ENCODE measurements at places on chromosomes 7 and 10.

GRCh38 chr7:106865130-106866041 lies at the start of gene PIK3CG:
PIK3CG (plus strand) TSS chr7:106865282; CDS start chr7:106867562, 2,280 bp downstream.
- peak; percentile 85 for DNase-seq

DNA sequence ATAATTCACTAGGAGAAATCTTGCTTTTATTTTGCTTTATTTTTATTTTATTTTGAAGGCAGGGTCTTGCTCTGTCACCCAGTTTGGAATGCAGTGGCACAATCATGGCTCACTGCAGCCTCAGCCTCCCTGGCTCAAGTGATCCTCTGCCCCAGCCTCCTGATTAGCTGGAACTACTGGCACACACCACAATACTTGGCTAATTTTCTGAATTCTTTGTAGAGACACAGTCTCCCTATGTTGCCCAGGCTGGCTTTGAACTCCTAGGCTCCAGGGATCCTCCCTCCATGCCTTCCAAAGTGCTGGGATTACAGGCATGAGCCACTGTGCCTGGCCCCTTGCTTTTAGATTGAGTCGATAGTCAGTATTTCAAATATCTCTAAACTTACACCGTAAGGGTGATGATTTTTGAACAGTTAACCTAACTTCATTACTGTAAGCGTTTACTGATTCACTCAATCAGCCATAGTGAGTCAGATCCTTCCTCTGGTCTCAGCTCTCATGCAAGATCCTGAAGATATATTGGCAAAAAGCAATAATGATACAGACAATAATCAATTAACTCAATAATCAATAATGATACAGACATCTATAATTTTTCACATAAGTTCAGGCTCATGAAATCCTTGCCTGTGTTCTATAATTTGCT lies 239.5 kb downstream of the KIAA1217 start:
- DNase-seq = no peak

DNA sequence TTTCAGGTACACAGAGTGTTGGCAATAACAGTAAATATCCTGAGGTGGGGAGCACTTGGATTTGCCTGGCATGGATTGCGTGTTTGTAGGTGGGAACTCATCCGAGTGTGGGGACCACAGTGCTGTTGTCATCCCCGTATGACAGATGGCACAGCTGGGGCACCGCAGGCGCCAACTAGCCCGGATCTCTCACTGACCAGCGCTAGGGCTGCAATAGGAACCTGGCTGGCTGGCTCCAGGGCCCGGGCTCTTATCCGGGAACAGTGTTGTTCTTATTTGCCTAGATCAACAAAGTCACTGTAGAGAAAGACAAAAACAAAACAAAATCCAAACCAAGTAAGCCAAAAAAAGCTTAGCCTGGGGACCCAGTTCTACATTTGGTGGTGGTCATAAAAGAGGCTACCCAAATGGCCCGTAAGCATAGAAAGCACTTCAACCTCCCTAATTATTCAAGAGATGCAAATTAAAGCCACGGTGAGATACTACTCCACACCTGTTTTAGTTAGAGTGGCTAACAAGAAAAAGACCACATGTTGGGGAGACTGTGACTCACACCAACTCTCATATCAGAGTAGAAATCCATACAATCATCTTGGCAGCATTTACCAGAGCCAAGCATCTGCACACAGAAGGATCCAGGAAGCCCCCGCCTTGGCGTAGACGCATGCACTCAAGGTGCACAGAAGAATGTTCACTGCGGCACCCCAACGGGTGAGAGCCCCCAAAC lies 27.2 kb upstream of the PFKFB3 start:
- no peak for DNase-seq

GRCh38 chr10:68179016-68179415 lies 52.9 kb downstream of the ATOH7 start:
- DNase-seq = no peak

DNA sequence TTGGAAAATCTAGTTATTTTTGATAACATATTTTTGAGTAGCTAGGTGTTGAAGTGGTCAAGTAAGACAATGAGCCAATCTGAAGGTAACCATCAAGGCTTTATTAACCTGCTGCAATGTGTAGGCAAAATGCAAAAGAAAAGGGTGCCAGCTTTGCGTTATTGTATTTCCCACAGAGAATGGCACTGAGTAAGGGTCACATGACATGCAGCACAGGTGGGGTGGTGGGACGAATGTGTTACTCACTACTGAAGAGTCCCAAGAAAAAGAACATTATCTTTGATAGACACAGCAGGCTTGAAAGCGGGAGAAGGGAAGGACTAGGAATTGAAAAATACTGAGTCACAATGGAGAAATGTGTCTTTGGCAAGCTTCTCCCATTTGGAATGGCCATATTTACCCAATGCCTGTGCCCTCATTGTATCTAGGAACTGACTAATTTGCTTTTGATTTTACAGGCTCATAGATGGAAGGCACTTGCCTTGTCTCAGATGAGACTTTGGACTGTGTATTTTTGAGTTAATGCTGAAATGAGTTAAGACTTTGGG lies 898.6 kb upstream of the POT1 start:
- DNase-seq = no peak

DNA sequence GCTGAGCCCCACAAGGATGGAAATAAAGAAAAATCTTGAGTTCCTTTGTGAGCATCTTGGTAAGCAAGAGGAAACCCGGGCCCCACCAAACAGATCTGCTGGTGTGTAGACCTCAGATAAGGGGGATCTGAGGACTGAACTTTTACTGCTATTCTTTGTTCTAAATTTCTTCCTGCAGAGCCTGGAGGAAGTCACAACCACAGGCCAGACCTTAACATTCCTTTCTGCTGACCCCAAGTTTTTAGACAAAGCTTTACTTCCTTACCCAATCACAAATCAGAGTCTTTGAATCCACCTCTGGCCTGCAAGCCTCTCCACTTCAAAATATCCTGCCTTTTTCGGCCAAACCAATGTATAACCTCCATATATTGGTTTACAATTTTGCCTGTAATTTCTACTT lies 352.6 kb upstream of the AUTS2 start:
- DNase-seq = no peak

DNA sequence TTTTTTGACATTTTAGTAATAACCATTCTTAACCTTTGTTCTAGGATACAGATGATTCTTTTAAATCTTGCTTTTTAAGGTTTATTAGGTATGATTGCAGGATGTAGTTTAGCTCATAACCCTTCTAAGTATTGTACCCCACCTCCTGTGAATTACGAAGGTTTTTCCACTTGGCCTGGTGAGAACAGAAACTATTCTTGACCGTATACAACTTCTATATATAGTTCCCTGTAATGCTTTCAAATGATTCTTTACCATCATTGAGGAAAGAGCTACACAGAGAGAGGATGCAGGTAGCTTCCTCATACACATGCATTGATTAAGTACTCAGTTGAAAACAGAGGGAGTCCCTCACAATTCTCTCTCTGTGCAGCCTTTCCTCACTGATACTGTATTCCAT lies 86.3 kb downstream of the PALS2 start:
- no peak for DNase-seq

GRCh38 chr10:78354101-78354500 lies 320.4 kb downstream of the RPS24 start:
- no peak for DNase-seq

- no peak for DNase-seq
These were observed 104.3 kb upstream of the CAV2 start for GRCh38 chr7:116395141-116395791.

DNA sequence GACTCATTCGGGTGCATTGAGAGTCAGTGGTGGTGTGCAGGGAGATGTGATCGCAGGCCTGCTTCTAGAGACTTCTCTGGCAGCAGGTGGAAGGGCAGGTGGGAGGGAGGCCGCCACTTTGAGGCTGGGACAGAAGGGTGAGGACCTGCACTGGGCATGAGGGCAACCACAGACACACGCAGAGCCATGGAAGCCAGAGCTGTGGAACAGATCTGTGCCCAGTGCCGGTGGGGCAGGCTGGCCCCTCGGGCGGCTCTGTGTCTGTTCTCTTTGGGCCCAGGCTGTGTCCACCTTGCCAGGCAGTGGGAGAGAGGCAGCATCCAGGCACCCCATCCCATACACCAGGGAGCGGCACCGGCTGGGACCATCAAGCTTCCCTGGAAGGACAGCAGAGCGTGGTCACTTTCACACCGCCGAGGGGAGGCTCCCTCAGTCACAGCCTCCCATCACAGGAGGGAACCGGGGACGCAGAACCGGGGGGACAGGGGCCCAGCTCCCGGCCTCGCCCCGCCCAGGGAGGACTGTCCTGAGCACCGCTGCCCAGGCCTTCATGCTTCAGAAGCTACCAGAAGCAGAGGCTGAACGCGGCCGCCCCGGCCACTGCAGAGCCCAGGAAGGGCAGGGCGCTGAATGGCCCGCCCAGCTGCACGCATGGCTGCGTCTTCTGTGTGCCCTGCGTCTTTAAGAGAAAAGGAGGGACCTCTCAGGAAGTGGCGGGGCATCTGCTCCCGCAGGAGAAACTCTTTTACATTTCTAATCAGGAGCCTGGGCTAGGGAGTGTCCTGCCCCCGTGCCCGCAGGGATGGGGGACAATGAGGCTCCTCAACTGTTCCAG lies 32.1 kb downstream of the EN2 start:
- DNase-seq = no peak

GRCh38 chr10:8047452-8048280 lies 6.8 kb upstream of the GATA3 start:
- no peak for DNase-seq

DNA sequence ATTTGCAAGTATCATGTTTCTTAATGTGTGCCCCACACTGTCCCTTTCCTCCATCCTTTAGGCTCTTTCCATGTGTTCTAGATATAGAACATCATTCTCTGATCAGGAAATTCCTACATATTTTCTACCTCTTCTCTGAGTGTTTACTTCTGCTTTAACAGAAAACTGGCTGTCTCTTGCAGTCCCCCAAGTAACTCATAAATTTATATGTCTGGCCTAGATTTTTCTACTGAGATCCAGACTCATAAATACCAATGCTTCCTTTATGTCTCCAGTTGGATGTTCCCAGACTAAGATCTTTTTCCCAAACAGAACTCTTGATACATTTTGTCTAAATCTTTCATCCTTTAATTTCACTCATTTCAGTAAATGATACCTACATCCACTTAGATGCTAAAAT lies 181.8 kb downstream of the CDK14 start:
- DNase-seq = no peak

GRCh38 chr7:22827563-22827962 lies 4.9 kb upstream of the TOMM7 start:
- no peak for DNase-seq

GRCh38 chr10:73601486-73601921 lies 10.4 kb upstream of the USP54 start:
- DNase-seq = no peak

DNA sequence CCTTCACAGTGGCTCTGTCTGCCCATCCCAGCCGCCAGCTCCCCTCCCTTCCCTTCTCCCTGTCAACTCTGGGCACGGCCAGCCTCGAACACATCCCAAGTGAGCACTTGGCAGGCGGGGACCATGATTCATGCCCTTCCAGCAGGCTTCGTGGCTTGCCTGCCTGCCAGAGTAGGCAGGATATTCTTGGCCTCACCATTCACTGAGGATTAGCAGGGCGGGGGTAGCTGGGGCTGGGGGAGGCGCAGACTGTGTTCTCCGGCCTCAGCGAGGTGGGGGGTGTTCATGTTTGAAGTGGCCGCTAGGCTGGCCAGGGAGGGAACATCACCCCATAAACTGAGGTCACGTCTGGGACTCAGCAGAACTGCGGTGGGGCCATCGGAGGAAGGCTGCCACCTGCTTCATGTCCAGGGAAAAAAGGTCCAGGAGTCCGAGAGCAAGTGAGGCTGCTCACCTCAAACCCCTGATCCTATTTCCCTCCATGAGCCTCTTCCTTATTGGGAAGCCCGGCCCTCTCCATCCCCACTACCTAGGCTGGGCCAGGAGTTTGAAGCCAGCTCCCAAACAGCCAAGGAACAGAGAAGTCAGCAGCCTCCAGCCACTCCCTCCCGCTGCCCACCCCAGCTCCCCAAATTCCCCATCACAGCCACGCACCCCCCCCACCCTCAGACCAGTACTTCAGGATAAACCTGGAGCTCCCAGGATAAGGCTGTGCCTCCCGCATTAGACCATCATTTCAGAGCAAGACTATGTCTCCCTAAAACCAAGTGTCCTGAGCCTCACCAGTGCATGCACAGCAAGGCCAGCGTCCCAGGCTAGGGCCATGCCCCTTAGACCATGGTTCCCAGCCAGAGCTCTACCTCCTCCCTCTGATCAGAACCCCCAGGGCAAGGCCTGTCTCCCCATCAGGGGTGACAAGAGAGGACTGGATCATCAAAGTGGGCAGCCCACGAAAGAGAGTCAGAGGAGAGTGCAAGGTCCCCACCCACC lies 42.8 kb upstream of the RABGEF1 start:
- DNase-seq = no peak

GRCh38 chr10:83724471-83725241 lies 414.7 kb upstream of the GHITM start:
- no peak for DNase-seq

- no peak for DNase-seq
These were observed 74.2 kb downstream of the EZH2 start for GRCh38 chr7:148809856-148810255.

- no peak for DNase-seq
These were observed 131.7 kb downstream of the RTKN2 start for GRCh38 chr10:62136931-62137330.

DNA sequence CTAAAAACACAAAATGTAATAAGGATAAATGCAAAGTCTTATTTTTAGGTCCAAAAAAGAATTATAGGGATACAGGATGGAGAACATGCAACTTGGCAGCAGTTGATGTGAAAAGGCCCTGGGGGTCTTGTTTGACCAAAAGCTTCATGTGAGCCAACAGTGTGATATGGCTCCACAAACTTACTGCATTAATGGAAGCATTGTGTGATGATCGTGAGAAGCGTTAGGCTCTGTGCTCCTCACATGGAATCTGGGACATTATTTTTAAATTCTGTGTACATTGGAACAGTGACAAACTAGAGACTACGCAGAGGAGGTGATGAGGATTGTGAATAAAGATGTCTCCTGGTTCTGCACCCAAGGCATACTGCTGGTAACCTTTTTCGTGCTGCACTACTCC lies 39.1 kb upstream of the CALD1 start:
- no peak for DNase-seq

DNA sequence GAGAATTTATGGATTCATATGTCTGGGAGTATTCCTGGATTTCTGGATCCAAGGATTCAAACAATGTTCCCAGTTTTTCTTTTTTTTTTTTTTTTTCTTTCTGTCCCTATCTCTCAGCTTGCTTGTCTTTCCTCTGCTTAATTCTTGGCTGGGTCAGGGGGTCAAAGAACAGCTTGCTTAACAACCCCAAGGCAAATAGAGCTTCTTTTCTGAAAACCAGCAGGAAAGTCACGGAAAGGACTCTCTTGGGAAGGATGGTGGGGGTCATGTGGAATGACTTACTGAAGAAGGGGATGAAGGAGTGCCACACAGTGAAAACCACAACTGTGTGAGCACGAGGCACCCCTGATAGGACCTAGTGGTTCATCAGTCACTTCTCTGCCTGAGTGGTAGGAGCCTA lies 36.1 kb downstream of the GRK5 start:
- DNase-seq = no peak

DNA sequence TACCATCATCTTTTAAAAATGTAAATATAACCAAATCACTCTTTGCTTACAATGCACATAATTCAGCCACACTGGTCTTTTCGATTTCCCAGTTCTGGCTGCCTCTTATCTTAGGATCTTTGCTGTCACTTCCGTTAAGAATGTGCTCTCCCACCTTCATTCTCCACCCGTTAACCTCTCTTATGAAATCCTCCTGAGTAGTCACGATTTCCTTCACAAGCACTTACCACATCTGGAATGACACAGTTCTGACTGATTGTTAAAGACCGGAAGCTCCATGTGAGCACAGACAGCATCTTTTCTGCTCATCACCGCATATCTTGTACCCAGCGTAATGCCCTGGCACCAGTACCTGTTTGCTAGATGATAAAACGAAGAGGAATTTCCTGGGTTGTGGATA lies 84.3 kb downstream of the CUL2 start:
- DNase-seq = peak; percentile 85
